Stimulated activated CD4-positive, alpha-beta T cell treated with anti-CD3 and anti-CD28 coated beads, Interleukin-1b, Interleukin-23, amount 100 ng/mL, for 48 hours (primary cell): ENCODE measurements at places on chromosomes 2 and 18.
A peak's percentile ranks its signal among the peaks of the same experiment; 100 is the strongest.

- DNase-seq, result no peak
These were observed 17.4 kb upstream of the CHAC2 start for GRCh38 chr2:53750041-53750768.

DNA sequence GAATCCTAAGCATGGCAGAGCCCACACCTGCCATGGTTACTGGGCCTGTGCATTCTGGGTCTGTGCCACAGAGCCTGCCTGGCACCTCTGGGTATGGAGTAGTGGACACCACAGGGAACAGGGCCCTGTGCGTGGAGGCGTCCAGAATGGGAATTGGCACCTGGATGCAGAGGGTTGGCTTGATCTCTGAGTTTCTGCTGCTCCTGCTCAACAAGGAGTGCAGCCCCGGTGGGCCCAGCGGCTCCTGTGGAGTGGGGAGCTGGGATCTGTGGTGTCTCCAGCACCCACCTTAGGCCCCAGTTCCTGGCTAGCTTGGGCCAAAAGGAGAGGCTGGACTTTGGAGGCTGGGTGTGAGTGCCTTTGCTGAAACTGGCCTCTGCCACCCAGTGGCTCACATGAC, 7.9 kb upstream of the ANKRD62 start:
- DNase-seq, result no peak

DNA sequence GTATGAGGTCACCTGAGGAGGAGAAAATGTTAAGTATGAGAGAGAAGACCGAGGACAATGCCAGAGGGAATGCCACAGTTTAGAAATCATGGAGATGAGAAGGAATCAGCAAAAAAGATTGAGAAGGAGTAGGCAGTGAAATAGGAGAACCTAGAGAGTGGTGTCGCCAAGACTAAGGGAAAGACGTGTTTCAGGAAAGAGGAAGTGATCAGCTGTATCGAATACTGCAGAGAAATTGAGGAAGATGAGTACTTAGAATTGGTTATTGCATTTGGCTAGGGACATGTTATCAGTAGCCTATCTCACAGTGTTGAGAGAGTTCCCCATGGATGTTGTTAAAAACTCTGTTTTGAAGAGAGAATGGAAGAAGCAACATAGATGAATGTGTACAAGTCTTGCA, 112.3 kb downstream of the GALNT1 start:
- no peak for DNase-seq

- DNase-seq, result peak; percentile 74
These were observed 36.0 kb downstream of the LBH start for GRCh38 chr2:30267161-30267975.

- DNase-seq, result no peak
These were observed 175.6 kb upstream of the HS6ST1 start for GRCh38 chr2:128494307-128494639.
